ENCODE measurements at places on chromosomes 7 and 10.

DNA sequence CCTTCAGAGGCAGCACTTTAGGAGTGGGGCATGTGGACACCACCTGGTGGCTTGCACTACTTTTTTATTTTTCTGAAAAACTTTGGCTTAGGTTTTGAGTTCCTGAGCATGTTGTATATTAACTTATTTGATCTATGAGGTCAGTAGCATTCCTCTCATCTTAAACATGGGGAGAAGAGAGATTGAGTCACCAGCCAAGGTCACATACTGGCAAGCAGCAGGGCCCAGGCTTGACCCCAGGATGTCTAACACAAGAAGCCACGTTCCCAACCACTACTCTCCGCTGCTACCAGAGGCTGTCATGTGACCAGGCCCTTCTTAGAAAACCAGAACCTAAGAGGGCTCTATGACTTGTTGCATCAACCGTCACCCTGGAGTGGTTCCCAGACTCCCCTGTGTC is 210.3 kb upstream of the GPR26 start:
- DNase-seq, result no peak

DNA sequence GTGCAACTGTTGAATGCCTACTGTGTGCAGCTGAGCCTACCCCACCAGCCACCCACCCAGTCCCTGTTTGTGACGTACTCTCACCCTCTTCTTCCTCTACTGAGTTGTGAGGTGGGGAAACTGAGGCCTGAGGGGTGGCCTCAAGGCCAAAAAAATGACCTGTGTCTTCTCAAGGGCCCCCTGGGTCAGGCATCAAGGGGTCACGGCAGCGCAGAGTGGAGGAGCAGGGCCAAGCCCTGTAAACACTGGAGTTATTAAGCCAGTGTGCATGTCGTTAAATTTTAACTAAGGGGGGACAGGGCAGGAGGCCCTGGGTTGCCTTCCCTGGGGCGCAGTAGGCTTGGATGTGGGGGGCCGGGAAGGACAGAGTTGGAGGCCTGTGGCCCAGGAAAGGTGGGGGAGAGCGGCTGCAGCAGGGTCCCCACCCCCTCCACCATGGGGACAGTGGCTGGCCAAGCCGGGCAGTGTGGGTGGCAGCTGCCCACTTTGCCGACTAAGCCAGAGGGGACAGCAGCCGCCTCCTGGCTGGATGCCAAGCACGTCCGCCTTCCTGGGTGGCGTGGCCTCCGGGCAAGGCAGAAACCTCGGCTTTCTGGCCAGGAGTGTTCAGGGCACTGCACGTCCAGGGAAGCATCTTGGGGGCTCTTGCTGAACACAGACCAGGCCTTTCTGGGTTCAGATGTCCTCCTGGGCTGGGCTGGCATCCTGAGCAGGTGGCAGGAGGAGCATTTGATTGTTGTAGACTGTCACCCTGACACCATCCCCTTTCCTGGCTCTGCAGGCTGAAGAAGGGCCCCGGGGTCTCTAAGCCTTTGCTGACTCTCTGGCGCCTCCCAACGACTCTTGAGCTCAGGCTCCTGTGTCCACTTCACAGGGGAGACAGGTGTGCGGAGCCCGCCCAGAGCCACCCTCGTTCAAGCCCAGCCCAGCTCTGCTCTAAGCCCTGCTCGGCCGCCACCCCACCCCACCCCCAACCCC is 1.9 kb downstream of the SLC29A4 start:
- peak; percentile 89 for DNase-seq

GRCh38 chr10:60734226-60734625 is 44.1 kb upstream of the CDK1 start:
- no peak for DNase-seq

DNA sequence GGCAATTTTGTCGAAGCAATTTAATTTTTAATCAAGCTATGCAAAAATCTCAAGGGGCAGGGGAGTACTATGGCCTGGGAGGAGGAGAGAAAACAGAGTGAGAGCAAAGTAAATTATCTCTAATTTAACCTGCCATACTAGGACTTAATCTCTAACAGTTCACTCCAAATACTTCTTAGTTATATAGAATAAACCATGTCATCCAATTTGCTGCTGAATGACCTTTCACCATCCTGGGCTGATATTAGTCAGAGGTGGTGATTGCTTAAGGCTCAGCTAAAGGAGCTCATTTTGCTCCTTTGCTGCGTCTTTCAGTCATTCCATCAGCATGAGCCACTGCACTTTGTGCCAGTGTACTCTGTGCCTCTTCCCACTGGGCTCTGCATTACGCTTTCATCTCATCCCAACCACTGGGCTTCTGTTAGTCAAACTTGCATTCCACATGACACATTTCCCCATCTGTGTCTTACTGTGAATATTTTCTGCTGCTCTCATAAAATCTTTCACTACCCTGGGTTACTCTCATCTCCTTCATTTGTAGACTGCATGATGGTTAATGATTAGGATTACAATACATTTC is 84.3 kb downstream of the CD36 start:
- peak; percentile 6 for DNase-seq

- no peak for DNase-seq
Measured at GRCh38 chr10:72058989-72059842, 29.1 kb downstream of the SPOCK2 start.

- no peak for DNase-seq
Measured at GRCh38 chr7:45718464-45719330, 144.5 kb downstream of the ADCY1 start.

GRCh38 chr10:70186090-70186489 is 15.8 kb upstream of the SAR1A start:
- no peak for DNase-seq

- DNase-seq, result no peak
Measured at GRCh38 chr10:80421707-80422536, 13.6 kb downstream of the PRXL2A start.

DNA sequence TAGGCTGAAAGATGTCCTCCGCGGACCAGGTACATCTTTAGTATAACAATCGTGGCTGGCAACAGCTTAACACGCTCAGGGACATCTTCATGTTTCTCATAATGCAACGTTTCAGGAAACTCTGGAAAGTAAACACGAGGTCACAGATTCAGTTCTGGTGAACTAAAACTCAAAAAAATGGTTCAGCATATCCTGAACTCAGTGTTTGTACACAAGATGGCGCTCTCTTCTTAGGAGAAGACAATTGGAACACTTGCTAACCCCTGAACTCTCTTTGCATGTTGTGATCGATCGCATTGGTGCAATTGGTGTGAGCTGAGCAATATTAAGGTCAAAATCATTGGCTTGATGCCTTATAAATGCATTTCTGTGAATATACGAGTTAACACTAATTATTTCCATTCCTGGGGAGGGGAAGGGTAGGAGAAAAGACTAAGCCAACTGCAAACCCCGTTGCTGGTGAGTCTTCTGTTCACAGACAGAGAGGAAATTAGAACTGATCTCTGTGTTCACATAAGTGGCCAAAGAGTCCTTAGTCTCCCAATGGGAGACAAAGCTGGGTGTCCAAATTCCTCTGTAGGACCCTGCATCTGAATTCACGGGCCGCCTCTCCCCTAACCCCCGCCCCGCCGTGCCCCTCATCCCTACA is 52.6 kb upstream of the FAM180A start:
- peak; percentile 83 for DNase-seq

GRCh38 chr7:92737706-92738105 is 98.7 kb downstream of the CDK6 start:
- DNase-seq, result no peak

GRCh38 chr10:112769611-112770370 is 180.3 kb upstream of the TCF7L2 start:
- DNase-seq, result no peak

DNA sequence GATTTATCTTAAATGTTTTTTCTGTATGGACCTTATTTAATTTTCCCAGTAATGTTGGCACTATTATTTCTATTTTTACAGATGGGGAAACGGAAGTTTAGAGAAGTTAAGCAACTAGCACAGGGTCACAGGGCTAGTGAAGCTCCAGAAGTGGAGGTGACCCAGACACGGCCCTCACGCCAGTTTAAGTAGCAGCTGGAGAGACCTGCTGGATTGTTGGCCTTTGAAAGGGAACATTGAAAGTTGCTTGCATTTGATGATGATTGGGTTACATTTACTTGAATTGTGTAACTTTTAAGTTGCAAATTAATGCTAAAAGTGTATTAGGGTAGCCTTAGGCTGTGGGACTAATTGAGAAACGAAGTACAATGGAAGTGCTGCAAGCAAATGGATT is 25.6 kb downstream of the CDK14 start:
- DNase-seq, result no peak

DNA sequence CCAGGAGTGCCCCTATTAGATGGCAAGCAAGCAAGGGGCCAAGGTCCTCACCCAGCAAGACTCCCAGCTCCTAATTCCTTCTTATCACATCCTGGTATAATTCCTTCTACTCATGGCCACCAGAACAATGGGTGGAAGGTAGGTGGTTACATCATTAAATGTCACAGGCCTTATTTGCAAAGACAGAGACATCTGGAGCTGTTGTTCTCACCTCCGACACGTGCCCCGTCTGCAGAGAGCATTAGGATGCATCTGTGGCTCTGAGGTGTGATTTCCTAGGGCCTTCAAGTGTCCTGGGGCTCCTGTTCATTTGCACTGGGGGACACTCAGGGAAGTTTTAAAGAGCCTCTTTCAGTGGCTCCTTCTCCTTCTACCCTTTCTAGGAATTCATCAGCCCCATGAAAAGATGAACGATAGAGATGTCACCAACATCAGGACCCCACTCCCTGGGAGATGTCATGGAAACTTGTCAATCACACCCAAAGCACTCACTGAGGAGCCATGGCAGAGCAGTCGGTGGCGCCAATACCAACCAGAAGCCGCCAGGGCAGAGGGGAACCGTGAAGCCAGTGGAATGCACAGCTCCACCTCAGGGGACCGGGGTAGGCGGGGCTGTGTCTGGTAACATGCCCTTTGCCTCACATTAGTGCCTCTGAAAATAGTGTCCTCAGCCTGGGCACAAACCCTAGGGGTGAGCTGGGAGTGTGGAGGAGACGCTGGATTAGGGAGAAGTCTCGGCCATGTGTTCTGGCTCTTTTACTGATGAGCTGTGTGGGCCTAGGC is 2.9 kb upstream of the ATP6V0E2 start:
- DNase-seq, result peak; percentile 28

DNA sequence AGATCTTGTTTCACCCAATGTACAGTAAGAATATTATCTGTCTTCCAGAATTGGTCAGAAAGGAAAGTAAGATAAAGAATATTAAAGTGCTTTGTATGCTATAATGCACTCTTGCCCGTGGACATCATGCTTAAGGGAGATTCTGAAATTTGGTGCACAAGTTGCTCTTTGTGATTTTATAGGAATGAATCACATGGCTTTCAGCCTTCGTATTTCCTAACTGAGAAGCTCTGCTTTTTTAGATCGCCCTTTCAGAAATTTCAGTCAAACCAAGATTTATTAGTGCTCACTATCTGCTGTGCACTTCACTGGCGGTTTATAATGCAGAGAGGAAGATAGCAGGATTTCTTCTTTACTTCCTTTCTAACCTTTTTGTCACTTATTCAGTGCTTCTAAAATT is 1248.5 kb upstream of the LRRN3 start:
- DNase-seq, result no peak

GRCh38 chr7:34603711-34604444 is 54.1 kb upstream of the NPSR1 start:
- no peak for DNase-seq

DNA sequence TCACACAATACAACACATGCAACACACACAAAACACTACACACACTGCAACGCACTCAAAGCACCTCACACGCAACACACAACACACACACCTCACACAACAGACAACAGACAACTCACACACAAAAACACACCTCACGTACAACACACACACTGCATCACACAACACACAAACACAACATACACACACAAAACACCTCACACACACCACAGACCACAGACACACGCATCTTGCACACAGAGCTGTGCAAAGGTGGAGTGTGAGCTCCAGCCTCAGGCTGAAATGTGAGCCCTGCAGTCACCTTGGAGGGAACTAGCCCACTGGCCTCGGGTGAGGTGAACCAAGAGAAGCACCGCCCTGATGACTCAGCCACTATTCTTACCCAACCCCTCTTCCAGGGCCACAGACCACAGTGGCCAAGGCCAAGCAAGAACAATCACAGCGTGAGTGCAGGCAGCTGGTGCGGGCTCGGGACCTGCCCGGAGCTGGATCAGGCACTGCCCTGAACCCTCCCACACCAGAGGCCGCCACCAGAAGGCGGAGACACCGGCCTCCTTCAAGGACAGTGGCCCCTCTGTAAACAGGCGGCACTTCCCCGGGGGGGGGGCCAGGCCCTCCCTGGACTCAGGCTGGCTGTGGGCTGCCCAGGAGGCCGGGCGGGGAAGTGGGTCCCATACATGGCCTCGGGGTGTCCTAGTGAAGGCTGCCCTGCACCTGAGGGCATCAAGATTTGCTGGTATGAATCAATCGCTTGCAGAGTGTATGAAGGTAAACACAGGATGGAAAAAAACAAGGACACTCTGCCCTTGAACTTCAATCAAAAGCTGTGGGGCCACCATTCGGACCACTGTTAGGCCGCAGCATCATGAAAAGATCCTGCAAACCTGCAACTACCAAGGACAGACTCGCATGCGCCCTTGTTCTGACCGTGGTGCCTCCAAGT is 106.7 kb downstream of the TNS3 start:
- DNase-seq, result peak; percentile 84

DNA sequence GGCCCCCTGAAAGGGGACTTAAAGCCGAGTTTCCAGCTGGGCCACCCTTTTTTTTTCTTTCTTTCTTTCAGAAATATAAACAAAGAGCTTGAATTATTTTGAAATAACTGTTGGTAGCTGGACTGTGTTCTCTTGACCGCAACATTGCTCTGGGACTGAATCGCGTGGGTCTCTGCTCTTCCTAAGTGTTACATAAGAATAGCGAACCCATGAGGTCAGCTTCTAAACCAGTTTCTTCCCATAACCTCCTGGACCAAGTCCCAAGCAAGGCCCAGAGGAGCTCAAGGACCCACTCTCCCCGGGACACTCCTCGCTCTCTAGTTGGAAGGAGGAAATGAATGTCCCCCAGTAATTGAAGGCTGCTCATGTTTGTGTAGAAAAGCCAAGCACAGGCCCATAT is 91.1 kb downstream of the CXCL12 start:
- DNase-seq, result no peak

DNA sequence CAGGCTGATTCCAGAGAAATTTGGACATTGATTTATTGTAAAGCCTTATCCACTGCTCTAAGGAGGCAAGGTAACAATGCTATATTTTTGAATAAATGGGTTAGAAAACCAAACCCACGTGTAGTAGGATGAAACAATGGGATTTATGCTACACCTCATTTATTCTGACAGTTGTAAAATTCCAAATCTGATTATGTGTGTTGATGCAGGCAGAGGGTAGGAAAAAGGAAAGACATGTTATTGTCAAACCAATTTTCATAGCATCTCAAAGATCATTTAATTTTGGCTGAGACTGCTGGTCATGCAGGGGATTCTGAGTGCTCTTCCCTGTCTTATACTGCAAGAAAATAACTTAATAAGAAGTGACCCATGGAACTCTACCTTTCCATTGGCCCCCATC is 1219.9 kb upstream of the SORCS1 start:
- no peak for DNase-seq

DNA sequence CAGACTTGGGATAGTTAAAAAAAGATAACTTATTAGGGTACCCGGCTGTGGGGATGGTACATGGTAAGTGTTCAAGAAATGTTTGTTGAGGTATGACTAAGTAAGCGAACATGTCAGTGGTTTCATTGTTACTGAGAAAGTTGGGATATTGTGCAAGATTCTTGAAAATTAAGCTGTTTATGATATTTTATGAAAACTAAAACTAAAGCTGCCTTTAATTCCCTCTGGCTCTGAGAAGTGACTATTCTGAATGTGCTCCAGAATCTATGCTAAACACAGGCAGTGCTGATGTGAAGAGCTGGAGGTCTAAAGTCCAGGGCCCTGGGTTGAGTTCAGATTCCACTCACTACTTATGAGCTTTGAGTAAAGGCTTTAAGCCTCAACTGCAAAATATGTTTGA is 72.9 kb downstream of the AOAH start:
- DNase-seq, result no peak

GRCh38 chr10:15868006-15868405 is 7.7 kb upstream of the MINDY3 start:
- DNase-seq, result no peak
